ENCODE measurements at places on chromosomes 3 and 15.

DNA sequence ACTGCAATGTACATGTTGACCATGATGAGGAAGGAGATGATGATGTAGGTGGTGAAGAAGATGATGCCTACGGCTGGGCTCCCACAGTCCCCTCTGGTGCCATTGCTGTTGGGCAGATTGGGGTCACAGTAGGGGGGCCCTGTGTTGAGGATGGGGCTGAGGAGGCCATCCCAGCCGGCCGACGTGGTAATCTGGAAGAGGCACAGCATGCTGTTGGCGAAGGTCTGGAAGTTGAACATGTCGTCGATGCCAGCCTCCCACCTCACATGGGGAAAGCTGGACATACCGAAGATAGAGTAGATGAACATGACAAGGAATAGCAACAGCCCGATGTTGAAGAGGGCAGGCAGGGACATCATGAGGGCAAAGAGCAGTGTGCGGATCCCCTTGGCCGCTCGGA lies 48.6 kb upstream of the SCN5A start:
- DNase-seq: no peak

- DNase-seq: no peak
Measured at GRCh38 chr15:94749811-94750617, 518.7 kb downstream of the MCTP2 start.

- no peak for DNase-seq
Measured at GRCh38 chr3:34421762-34422161, 623.3 kb downstream of the PDCD6IP start.

GRCh38 chr3:142787719-142788118 lies 63.9 kb downstream of the TRPC1 start:
- DNase-seq: no peak

- peak; percentile 83 for DNase-seq
Measured at GRCh38 chr3:48989796-48990635, at the start of gene P4HTM. Gene P4HTM (plus strand): TSS chr3:48990241. CDS start chr3:48990257, 16 bp downstream.

GRCh38 chr3:42189736-42190135 lies 76.2 kb downstream of the CCK start:
- no peak for DNase-seq

- DNase-seq: no peak
Measured at GRCh38 chr3:108088146-108088545, 2.7 kb downstream of the CD47 start.

- no peak for DNase-seq
Measured at GRCh38 chr3:46163556-46164041, 44.5 kb downstream of the CCR1 start.

GRCh38 chr3:116423374-116423773 lies 21.9 kb downstream of the LSAMP start:
- DNase-seq: peak; percentile 52

DNA sequence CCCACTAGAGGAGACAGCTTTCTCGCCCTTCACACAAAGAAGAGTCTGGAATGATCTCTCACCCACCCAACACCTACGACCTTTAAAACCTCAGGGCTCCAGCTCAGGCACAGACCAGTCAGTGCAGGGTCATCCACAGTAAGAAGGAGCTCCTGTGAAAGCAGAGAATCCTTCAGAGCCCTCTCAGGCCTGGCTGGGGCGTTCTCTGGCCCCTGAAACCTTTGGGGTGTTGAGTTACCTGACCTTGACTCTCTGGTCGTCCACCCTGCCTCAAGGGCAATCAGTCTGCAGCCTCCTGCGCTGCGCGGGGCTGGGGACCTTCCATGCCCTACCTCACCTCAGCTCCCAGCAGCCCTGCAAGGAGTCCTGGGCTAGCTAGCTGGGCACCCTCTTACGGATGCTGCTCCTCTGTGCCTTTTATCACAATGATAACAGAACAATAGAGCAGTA lies 106.2 kb downstream of the ADCY5 start:
- no peak for DNase-seq

- DNase-seq: no peak
Measured at GRCh38 chr3:1381647-1382036, 288.8 kb downstream of the CNTN6 start.

GRCh38 chr15:101156509-101157159 lies 95.2 kb downstream of the CHSY1 start:
- no peak for DNase-seq

DNA sequence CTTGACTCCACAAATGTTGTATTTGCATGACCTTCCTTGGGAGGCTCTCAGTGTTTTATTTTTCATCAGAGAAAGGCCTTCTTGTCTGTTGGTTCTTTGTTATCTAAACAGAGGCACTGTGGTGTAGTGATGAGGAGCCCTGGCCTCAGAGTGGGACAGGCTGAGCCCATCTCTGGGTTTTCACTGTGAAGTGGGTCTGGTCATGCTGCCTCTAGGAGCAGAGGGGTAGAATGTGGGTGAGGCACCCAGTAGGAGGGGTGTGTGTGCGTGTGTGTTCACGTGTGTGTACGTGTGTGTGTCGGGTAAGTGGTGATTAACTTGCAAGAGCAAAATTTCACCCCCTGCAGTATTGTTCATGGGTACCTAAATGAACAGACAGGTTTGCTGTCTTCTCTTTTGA lies 14.4 kb downstream of the KLF13 start:
- DNase-seq: no peak

DNA sequence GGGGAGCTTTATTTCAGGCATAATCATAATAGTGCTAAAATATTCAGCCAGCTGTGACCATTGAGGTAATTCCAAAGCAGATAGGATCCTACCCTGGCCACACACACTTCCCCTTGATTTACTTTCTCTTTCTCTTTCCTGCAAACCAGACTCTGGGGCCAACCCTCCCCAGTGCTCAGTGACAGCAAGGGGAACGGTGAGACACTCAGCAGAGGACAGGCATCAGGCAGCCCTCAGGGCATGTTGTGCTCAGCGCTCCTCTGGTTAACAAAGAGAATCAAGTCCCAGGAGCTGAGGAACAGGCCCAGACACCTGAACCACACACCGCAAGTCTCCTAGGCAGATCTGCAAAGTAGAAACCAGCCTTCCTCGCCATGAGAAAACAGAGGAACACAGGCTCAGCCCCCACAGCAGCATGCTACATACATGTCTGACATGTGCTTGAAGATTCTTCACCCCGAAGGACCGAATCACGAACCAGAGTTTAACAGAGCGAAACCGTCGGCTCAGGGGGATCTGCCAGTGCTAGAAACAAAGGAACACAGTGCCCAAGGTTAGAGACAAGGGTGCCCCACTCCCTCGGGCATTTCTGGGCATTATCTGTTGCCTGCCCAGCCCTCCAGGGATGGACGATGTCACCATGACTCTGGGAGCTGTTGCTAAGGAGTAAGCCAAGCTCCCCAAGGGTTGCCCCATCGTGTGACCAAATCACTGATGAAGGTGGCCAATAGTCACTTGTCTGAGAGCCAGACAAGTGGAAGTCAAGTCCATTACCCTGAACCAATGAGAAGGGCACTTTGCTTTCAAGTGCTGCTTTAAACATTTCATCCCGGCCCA lies 17.5 kb downstream of the HDC start:
- no peak for DNase-seq

- DNase-seq: no peak
Measured at GRCh38 chr15:83036253-83036652, 24.8 kb upstream of the C15orf40 start.

DNA sequence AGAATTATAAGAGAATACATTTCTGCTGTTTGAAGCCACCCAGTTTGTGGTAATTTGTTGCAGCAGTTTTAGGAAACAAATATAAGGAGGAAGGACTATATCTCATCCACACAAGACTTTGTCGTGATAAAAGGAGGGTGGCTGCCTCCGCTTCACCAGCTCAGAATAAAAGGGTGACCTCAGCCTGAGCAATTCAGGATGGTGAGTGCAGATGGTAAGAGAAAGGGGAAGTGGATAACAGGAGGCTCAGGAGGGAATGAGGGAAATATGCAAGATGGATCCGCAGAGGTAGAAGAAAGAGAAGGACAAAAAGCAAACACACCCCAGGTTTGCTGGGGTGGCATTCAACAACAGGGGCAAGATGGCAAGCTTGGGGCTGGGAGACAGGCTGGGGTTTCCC lies 108.1 kb upstream of the TNFAIP8L3 start:
- DNase-seq: no peak

GRCh38 chr3:152365766-152366593 lies 97.3 kb downstream of the MBNL1 start:
- no peak for DNase-seq

DNA sequence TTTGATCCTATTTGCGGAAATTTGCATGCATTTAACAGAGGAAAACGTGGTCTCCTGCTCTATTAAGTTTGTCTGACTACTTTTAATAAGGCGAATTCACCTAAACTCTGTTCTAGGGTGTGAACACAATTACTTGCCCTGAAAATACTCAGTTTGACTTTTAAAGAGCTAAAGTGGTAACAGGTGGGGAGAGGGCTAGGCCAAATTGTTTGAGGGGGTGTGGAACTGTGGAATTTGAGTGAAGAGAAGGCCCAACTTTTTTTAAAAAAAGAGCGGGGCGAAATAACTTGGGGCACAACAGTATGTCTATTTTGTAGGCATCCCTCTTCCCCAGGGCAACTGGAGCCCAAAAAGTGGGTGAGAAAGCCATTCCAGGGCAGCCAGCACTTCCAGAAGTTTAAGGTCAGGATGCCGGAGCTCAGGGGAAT lies 580 bp upstream of the FXR1 start:
- no peak for DNase-seq

GRCh38 chr15:88747631-88748030 lies 55.6 kb upstream of the ACAN start:
- no peak for DNase-seq

Measured in ecto neural progenitor cell (in vitro differentiated cells).